ENCODE measurements at places on chromosomes 11 and 22.

- DNase-seq: peak; percentile 46
These were observed 38.4 kb upstream of the EMID1 start for GRCh38 chr22:29167032-29167911.

DNA sequence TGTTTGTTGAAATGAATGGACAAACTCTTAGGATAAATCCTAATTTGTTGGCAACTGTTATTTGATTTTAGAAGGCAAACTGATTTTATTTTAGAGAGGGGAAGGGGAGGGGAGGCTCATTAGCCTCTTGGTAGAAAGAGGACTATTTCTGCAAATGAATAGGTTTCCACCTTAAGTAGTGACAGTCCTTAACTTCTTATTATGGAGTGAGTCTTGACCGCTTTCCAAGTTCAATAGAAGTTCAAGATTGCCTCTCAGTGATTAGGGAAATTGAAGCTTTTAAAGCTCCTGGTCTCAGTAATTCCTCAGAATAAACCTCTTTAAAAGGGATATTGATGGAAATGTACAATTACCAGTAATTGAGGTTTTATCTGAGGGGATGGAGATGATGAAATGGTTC lies 55.7 kb downstream of the PANX1 start:
- DNase-seq: no peak

- no peak for DNase-seq
These were observed 11.1 kb downstream of the CASP4 start for GRCh38 chr11:104957280-104957679.

DNA sequence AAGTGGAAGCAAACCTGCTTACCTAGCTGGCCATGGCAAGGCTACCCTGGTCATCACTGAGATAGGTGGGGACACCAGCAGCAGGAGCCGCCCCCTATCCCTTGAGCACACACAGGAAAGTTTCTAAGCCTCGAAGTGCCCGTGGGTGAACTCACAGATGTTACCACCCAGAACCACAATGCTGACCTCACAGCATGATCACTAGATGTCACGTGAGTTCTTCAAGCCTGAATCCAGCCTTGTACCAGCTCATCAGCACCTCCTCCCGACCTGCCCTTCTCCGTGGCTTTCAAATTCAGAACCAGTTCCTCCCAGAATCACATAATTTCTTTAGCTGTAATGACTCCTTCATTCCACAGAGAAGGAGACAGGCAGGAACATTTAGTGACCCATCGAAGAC lies 24.7 kb upstream of the TIMP3 start:
- no peak for DNase-seq

- DNase-seq: no peak
These were observed 743.8 kb downstream of the NTM start for GRCh38 chr11:132114185-132114584.

GRCh38 chr11:19852288-19852687 lies 139.7 kb downstream of the NAV2 start:
- no peak for DNase-seq

- no peak for DNase-seq
These were observed 202.1 kb downstream of the ADAMTS15 start for GRCh38 chr11:130650456-130651030.

- no peak for DNase-seq
These were observed 67.3 kb downstream of the PDE2A start for GRCh38 chr11:72606748-72607468.

DNA sequence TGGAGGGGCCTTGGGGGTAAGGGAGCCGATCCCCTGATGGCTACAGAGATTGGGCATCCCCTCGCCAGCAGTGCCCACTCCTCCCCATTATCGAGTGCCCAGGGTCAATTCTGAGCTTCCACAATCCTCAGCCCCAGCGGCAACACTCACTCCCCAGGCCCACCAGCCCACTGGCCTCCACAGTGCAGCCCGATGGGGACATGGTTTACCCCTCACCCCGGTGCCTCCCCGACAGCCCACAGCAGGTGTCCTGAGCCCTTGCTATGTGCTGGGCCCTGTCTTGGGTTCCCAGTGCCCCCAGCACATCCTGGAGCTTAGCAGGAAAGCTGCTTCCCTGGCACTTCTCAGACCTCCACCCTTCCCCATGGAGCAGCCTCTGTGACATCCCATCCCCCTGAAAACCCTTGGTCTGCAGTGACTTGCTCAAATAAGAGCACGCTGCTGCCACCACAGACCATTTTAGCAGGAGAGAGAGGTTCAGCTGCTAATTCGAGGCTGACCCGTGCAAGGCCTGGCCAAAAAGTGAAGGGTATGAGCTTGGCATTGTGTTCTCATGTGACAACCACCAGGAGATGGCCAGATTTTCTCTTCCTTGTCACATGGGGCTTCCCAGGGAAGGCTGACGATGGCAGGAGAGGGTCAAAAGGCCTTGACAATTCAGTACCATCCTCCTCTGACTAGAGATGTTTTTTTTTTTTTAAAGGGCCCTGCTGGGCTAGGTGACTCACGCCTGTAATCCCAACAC lies 23.6 kb downstream of the KCNJ4 start:
- DNase-seq: no peak

- no peak for DNase-seq
These were observed 526 bp upstream of the PNPLA5 start for GRCh38 chr22:43892183-43892894.

DNA sequence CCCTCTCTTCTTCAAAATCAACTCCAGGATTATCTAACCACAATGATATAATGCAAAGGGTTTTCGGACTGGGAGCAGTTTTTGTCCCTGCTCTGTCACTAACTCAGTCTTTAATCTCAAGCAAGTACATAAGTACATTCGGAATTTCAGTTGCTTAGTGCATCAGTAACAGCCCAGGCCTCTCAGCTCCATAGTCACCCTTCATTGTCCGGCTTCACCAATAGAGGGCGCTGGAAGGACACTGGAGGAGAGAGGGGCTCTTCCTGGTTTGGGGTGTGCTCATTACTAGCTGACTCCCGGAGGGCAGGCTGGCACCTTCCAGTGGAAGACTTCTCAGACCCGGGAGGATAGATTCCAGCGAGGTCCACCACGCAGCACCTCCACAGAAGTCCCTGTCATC lies 90.4 kb upstream of the PDGFD start:
- DNase-seq: peak; percentile 5

- no peak for DNase-seq
These were observed 230.4 kb downstream of the ST3GAL4 start for GRCh38 chr11:126585774-126586491.

- DNase-seq: no peak
These were observed 35.0 kb downstream of the CWC15 start for GRCh38 chr11:94938095-94939055.

GRCh38 chr11:123069908-123070821 lies 8.2 kb upstream of the HSPA8 start:
- no peak for DNase-seq

GRCh38 chr22:37896939-37897338 lies 9.2 kb upstream of the MICALL1 start:
- no peak for DNase-seq

DNA sequence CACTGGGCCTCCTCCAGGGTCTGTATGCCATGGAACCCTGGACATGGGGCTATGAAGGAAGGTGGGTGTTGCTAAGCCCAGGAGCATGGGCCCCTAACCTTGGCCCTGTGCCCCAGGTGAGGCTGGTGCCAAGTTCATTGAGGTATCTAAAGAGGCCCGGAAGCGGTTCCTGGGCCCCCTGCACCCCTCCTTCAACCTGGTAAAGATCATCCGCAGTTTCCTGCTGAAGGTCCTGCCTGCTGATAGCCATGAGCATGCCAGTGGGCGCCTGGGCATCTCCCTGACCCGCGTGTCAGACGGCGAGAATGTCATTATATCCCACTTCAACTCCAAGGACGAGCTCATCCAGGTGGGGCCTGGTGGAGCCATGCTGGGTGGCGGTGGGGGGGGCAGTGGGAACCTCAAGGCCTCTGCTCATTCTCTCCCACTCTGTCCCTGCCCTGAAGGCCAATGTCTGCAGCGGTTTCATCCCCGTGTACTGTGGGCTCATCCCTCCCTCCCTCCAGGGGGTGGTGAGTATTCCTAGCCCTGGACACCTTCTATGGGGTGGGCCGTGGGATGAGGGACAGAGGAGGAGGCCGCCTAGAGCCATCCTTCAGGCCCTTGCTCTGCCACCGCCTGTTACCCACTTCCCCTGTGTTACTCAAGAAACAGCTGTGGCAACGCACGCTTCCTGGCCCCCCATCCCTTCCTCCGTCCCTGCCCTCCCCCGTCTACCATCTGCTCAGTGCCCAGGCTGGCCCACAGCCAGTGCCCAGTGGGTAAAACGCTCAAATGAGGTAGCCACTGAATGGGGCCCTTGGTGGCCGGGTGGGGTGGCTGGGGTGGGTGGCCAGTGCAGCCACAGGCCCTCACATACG lies 3.0 kb downstream of the PNPLA2 start:
- no peak for DNase-seq

DNA sequence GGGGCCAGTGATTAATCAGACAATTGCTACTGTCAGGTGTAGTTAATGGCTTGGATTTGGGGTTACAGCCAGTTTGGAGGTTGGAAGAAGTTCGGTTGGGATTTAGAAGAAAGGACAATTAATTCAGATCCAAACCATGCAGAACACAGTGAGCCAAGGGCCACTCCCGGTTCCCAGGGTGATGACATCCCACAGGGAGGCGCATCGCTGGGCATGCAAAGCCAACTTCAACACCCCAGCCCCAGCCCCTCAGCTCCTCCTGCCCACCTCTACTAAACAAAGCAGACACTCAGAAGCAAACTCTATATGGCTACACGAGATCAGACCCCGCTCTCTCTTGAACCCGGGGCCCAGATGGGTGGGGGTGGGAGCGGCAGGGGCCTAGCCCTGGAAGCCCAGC lies 10.2 kb downstream of the MB start:
- no peak for DNase-seq

DNA sequence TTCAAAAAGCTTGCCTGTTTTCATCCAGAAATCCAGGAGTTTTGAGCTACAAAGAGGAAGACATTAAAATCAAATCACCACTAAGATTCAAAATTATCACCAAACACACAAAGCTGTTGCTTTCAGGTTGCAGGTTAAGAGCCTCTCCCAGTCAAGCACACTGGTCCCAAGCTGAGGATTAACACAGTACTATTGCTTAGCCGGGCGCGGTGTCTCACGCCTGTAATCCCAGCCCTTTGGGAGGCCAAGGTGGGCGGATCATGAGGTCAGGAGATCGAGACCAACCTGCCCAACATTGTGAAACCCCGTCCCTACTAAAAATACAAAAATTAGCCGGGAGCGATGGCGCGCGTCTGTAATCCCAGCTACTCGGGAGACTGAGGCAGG lies 1165.1 kb downstream of the LRRC4C start:
- DNase-seq: no peak

GRCh38 chr11:22626573-22627239 lies 1.1 kb upstream of the FANCF start:
- no peak for DNase-seq

DNA sequence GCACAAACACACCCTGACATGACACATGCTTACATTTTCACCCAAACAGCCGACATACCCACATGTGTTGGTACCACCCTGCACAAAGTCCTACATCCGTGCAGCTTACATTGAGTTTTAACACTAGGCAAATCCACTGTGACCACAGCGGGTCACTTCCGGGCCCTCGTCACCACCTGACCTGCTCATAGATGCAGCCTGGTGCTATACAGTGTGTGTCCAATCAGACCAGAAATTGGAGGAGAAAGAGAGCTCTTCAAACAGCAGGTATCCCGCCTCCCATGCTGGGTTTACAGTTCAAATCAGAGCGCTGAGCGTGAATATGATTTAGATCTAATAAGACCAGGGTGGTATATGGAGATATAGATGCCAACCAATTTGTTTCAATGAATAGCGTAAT lies 35.4 kb downstream of the PHF21B start:
- DNase-seq: no peak

- no peak for DNase-seq
These were observed 9.8 kb downstream of the RPL27A start for GRCh38 chr11:8692417-8692816.

DNA sequence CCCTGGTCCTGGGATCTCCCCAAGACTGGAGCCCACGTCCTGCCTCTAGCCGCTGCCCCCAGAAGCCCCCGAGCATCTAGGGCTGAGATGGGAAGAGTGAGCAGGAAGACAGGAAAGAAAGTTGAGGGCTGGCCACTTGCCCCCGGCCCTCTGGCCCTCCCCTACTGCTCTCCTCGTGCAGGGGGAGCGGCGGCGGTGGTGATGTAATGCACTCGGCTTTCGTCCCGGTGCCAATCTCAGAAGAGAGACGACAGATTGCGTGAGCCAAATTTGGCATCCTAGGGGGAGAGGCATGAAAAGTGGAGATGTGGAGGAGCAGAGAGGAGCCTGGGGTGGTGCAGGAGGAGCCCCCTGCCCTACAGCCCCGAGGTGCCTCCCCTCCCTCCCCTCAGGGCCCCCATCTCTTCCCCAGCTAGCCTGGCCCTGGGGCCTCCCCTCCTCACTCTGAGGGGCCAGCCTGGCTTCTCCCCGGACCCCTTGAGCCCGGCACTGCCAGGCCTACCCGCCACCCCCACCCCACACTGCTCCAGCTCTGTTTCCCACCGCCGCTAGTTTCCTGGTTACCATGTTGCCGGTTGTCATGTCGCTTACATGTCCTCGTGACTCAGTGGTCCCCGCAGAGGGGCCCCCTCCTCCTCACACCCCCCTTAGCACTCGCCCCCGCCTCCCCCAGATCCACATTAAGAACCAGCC lies 2.5 kb downstream of the KCNJ4 start:
- DNase-seq: no peak

DNA sequence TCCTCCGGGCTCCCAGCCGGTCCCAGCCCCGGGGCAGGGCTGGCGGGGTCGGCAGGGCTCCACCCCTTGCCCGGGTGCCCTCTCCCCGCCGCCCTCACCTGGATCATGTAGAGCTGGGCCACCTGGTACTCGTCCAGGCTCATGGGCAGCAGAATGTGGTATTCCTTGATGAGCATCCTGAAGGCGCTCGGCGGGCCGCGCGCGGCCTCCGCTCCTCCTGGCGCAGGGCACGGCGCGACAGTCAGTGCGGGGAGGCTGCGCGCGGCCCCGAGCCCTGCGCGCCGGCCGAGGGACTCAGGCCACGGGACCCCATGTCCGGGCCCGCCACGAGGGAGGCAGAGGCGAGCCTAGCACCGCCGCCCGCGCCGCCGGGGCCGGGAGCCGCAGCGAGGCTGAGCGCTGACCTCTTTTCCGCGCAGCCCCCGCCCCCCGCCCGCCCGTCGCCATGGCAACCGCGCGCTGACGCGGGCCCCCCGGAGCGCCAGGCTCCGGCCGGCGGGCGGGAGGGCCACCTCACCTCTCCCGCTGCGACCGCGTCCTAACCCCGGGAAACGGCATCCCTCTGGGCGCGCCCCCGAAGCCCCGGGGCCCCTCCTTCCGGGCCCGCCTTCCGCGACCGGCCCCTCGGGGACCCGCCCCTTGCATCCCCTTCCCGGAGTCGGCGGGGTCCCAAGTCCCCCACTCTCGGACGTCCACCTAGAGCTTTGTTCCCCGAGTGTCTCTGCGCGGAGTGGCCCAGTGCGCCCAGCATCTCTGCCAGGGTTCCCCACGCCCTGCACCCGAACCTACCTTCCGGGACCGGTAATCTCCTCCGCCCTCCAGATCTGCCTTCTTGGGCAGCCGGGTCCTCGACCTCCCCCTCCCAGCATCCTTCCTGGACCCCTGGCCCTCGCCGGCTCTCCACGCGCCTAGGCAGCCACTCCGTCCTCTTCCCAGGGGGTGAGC lies 886 bp downstream of the PITPNM1 start:
- DNase-seq: no peak

Measured in stimulated activated CD4-positive, alpha-beta T cell treated with anti-CD3 and anti-CD28 coated beads, TNF-alpha, amount 100 ng/mL, for 48 hours (primary cell).